ENCODE measurements at places on chromosomes 13 and 19. TPM values are rescaled to one million over a fixed set of nuclear protein-coding genes. Genes with fewer than 3 reads are reported as not detected.

Gene RXFP2
- not detected for total RNA-seq

DNA sequence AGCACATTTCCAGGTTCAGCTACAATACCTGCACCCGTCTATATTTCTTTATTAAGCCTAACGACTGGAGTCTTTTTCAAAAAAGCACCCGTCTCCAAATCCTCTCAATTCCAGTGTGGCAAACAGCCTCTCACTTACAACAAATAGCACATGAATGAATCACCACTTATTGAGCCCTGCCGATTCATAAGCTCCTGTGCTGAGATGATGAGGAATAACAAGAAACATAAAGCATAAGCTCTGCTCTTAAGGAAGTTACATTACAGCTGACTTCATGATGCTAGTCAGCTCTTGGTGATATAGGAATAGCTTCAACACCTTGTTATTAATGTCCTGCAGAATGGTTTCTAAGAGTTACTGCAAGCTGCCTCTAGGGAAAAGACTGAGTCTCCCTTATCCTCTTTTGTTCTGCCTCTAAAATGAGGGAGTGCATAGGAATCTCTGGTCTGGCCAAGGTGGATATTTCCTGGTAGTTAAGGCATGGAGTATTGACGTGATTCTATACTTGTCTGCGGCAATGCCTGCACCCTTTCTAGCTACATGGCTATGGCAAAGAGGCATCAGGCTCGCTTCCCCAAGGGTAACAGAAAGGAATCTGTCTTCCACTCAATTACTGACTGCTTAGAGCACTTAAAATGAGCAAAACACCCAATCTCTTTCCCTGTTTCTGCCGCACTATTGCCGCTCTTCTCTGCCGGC, 195.7 kb downstream of the KLF12 start:
- no peak for DNase-seq

GRCh38 chr13:61797397-61797796, 381.7 kb upstream of the PCDH20 start:
- no peak for DNase-seq

GRCh38 chr13:21615427-21615826, 11.5 kb upstream of the MICU2 start:
- no peak for DNase-seq

- DNase-seq: peak; percentile 68
Measured at GRCh38 chr19:17719730-17720400, 585 bp downstream of the MAP1S start.

Data from activated CD4-positive, alpha-beta T cell treated with anti-CD3 and anti-CD28 coated beads for 36 hours (primary cell).